ENCODE measurements at places on chromosomes 12 and 14.
A peak's percentile ranks its signal among the peaks of the same experiment; 100 is the strongest.

DNA sequence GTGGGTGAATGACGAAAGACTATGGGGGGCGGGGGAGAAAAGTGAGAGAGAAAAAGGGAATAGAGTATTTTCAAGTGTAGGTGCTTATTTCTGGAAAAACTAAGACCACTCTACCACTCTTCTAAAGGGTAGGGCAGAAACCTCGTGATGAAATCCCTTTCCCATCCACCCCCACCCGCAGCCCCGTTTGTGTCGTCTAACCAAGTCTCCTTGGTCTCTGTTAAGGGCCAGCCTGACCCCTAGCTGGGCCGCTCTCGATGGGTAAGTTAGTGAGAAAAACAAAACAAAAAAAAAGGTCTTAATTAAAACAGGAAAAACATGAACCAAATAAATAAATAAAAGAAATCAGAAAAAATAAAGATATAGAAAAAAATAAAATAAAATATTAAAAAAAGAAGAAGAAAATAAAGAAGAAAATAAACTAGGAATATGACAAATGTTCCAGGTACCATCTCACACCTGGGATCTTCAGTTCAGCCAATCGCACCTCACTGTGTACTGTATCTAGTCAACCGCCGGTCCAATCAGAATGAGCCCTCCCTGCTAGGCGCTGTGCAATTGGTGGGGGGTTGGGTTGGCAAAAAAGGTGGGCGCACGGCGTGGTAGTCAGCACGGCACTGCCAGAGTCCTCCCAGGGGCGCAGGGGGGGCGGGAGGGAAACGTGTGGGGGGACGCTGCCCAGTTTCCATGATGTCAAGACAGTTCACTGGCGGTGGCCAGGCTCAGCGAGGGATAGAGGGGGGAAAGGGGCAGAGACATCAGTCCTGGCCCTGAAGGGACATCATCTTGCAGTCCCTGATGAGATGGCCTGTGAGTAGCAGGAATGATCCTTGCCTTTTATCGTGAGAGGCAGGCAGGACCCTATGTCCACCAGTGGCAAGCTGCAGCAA lies 9.8 kb upstream of the CDH24 start:
- DNase-seq, result no peak

DNA sequence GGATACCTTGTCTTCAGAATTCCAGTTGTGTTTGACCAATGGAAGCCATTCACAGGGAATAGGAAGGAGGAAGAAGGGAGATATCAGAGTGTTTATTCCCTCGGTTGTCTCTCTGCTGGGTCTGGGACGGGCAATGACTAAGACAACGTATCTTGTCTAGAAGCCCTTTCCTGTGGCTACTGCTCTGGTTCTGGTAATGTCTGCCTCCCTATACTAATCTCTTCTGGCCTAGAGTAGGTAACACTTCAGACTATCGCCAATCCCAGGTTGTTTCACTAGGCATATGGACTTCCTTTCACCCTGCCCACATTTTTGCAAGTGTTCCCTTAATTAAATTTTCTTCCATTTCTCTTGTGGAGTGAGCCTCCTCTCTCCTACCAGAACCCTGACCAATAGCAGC lies 687.7 kb upstream of the TBX3 start:
- DNase-seq, result no peak

GRCh38 chr14:93959239-93960107 lies 16.9 kb downstream of the ASB2 start:
- peak; percentile 97 for DNase-seq

DNA sequence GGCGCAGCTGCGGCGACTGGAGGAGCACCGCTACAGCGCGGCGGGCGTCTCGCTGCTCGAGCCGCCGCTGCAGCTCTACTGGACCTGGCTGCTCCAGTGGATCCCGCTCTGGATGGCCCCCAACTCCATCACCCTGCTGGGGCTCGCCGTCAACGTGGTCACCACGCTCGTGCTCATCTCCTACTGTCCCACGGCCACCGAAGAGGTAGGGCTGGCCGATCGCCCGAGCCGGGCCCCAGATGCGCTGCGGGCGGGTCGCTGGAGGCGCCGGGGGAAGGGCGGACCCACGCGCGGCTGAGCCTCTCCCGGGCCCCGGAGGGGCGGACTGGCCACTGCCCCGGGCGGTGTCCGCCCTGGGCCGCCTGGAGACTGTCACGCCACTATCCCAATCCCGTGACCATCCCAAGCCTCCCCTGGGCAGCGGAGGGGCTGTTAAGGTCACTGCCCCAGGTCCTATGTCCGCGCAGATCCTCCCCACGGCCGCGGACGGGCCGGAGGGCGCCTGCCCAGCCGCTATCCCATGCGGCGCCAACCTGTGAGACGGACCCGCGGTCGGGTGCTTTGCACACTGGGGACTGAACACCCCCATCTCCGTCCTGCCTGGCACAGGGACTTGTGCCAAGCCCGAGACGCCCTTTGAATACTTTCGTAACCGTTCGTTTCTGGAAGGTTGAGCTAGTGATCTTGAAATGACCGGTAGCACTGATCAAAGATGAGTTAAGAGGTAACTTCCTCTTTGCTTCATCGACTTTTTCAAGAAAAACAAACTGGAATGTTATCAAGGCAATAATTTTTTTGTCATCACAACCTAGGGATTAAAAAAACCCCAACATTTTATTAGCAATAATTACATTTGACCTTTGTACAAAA lies 725 bp downstream of the CHPT1 start:
- peak; percentile 35 for DNase-seq

Measured in activated CD4-positive, alpha-beta T cell treated with anti-CD3 and anti-CD28 coated beads for 36 hours (primary cell).